Uterus (tissue), 4 donors: ENCODE measurements at places on chromosomes 2 and 18. TPM values are rescaled to one million over a fixed set of nuclear protein-coding genes. Genes with fewer than 3 reads are reported as not detected.
A peak's percentile ranks its signal among the peaks of the same experiment; 100 is the strongest.

Gene PELI1
- total RNA-seq = 26.2 TPM

Gene LRRC30
- not detected for total RNA-seq

GRCh38 chr2:70083344-70084156 is 3.7 kb upstream of the PCBP1 start:
- H3K36me3 ChIP-seq = no peaks in the 10 kb centered on the region
- DNase-seq = no peak
- no peaks in the 10 kb centered on the region for H3K4me1 ChIP-seq
- no peak overlapping the region for H3K4me3 ChIP-seq

DNA sequence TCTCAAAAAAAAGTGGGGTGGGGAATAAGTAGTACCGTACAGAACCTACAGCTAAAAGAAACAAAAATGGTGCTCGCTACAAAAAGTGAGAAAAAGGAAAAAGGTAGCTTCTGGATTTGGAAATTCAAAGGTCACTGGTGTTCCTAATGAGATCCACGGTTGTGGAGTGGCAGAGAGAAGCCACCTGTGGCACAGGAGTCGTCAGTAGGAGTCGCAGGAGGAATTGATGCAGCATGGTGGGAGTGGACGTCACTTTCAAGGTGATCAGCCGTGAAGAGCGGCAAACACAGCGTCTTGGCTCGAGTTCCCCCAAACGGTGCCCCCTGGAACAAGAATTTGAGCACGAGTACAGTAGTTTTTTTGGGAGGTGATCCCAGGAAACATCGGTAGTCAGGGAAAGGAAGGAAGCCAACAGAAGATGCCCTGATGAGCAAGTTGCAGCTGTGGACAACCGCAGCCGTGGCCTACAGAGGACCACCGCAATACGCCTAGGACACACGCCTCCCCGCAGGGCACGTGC is 1.4 kb upstream of the TTL start:
- DNase-seq = no peak
- no peaks in the 10 kb centered on the region for H3K36me3 ChIP-seq
- no peaks in the 10 kb centered on the region for H3K27me3 ChIP-seq

DNA sequence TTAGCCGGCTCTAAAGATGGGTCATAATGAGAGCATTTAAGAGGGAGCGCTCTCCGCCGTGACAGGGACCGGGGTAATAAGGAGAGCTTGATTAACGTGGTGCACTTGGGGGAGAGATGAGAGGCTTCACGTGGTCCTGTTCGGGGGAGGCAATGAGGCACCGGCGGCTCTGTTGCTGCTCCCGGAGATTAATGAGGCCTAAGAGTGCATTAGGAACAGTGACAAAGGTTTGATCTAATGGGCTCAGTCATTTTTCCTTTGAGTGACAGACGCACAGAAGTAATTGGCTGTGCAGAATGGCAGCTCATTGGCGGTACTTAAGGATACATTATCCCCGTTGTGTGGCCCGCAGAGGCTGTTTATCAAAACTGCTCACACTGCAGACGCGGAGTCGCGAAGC is 250.7 kb downstream of the GBX2 start:
- H3K27ac ChIP-seq = no peak overlapping the region
- no peak for DNase-seq
- H3K4me3 ChIP-seq = no peak overlapping the region
- no peaks in the 10 kb centered on the region for H3K4me1 ChIP-seq

- H3K27ac ChIP-seq = no peak overlapping the region
- DNase-seq = no peak
- peak overlapping the region; percentile 26 for H3K4me3 ChIP-seq
These were observed 222.6 kb downstream of the INSIG2 start for GRCh38 chr2:118310681-118311429.

- peak within 1 kb of the TSS; percentile 90 for H3K4me3 ChIP-seq
- peak; percentile 88 for DNase-seq
- peak within 1 kb of the TSS; percentile 89 for H3K27ac ChIP-seq
- no peaks in the 10 kb centered on the region for H3K4me1 ChIP-seq
- no peaks in the 10 kb centered on the region for H3K27me3 ChIP-seq
- no peaks in the 10 kb centered on the region for H3K36me3 ChIP-seq
These were observed at the start of gene TMSB10 for GRCh38 chr2:84905181-84906107. Gene TMSB10 (plus strand): TSS chr2:84905656.

Gene ALPP
- not detected for total RNA-seq

Gene ALPI
- not detected for total RNA-seq

Gene IL36G
- not detected for total RNA-seq

Gene VWA3B
- total RNA-seq = 2.1 TPM

DNA sequence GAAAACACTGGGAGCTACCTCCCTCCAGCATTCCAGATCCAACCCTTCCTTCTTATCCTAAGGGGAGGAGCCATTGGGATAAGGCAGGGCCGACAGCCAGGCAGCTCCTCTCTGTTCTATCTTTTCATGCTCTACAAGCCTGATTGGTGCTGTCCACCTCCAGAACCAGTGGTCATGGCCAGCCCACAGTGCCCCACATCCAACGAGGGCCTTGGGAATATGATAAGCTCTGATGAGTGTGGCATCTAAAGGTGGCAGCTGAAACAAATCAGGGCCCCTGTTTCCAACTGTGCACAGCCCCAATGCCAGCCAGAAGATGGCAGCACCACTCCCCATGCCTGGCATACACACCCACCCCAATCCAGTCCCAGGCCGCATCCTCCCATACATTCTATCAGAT is 329.3 kb downstream of the C1D start:
- no peaks in the 10 kb centered on the region for H3K4me1 ChIP-seq
- H3K27me3 ChIP-seq = no peaks in the 10 kb centered on the region
- H3K36me3 ChIP-seq = no peaks in the 10 kb centered on the region
- no peak overlapping the region for H3K27ac ChIP-seq
- no peak overlapping the region for H3K4me3 ChIP-seq

GRCh38 chr2:57880967-57881366 is 165.6 kb upstream of the VRK2 start:
- H3K36me3 ChIP-seq = no peaks in the 10 kb centered on the region
- H3K27me3 ChIP-seq = no peaks in the 10 kb centered on the region
- peak overlapping the region; percentile 60 for H3K27ac ChIP-seq
- H3K4me3 ChIP-seq = no peak overlapping the region

DNA sequence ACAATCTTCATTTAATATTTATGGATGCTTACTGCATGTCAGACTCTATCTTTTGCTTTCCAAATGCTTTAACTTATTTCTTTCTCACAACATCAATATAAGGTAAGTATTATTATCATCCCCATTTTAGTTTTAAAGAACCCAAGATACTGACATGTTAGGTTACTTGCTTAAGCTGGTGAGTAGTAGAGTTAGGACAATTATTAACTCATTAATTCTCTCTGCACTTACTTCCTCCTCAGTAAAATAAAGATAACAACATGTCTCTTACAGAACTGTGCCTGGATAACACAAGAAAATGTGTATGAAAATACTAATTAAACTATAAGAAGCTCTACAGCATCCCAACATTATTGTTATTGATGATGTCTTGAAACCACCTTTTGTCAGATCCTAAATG is 359.1 kb upstream of the CHST9 start:
- H3K27me3 ChIP-seq = no peaks in the 10 kb centered on the region
- no peaks in the 10 kb centered on the region for H3K36me3 ChIP-seq
- no peak for DNase-seq
- H3K27ac ChIP-seq = no peak overlapping the region

GRCh38 chr2:175253871-175254270 is 72.4 kb upstream of the ATP5MC3 start:
- no peaks in the 10 kb centered on the region for H3K4me1 ChIP-seq
- no peaks in the 10 kb centered on the region for H3K36me3 ChIP-seq
- H3K27ac ChIP-seq = no peak overlapping the region
- no peaks in the 10 kb centered on the region for H3K27me3 ChIP-seq
